ENCODE measurements at places on chromosomes 2 and 18. TPM values are rescaled to one million over a fixed set of nuclear protein-coding genes. Genes with fewer than 3 reads are reported as not detected.

DNA sequence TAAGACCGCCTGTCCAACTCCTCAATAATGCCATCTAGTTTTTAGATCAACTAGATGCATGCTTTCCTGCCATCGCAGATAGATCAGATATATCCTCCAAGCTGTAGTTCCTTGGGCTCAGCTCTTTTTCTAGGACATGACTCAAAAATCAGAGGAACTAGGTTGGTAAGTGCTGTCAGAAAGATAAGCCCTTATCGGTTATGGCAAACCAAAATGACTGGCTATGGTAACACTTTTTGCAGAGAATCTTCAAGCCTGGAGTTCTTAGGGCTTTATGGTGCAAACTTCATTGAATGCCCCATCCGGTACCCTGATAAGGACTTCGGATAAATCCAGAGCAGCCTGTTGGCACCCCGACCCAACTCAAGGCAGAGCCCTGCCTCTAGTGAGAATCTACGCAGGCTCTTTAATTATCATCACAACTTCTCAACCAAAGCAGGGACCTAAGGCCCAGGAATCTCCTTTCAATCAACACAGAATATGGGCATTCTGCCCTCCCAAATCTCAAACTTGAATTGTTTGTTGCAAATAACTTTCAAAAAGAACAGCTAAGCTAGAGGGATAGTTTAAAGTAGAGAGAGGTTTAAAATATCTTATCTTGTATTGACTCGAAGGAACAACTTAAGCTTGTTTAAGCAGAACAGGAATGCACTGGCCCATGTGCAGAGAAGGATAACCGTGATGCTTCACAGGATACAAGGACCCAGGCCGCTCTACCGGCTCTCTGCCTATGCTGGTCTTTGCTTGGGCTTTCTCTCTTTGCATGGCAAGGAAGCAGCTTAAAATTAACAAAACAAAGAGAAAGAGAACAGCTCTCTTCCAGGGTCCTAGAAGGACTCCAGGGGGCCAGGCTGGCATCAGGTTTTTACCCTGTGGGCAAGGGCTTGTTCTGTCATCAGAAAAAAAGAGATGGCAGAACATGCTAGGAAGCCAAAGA lies 3.4 kb upstream of the CYP1B1 start:
- DNase-seq: no peak

- no peak for DNase-seq
Measured at GRCh38 chr2:16755442-16755841, 89.8 kb upstream of the CYRIA start.

- no peak for DNase-seq
Measured at GRCh38 chr2:105458076-105458475, 59.2 kb upstream of the FHL2 start.

ABHD1 gene
- 0.44 TPM for total RNA-seq

CRYBA2 gene
- total RNA-seq: not detected

DNA sequence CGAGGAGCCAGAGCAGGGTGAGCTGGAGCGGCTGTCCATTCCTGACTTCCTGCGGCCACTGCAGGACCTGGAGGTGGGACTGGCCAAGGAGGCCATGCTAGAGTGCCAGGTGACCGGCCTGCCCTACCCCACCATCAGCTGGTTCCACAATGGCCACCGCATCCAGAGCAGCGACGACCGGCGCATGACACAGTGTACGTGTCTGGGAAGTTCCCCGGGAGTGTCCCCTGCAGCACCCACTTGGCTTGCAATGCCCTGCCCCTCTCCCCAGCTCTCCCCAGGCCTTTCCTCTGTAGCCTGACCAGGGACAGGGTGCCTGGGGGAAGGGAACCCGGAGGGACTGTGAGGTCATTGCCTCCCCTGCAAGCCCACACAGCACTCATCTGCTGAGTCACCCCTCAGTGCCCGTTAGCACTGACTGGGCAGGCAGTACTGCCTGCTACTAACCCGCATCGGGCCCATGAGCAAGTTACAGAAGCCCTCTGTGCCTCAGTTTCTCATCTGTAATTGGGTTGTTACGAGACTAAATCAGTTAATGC lies 29.4 kb upstream of the GMPPA start:
- no peak for DNase-seq

OTOS gene
- total RNA-seq: not detected

GRCh38 chr18:35861367-35862118 lies 110.9 kb upstream of the RMP24 start:
- DNase-seq: no peak

- DNase-seq: no peak
Measured at GRCh38 chr2:44498551-44498950, 136.8 kb downstream of the CAMKMT start.
